ENCODE measurements at places on chromosomes 3 and 15. TPM values are rescaled to one million over a fixed set of nuclear protein-coding genes. Genes with fewer than 3 reads are reported as not detected.

DNA sequence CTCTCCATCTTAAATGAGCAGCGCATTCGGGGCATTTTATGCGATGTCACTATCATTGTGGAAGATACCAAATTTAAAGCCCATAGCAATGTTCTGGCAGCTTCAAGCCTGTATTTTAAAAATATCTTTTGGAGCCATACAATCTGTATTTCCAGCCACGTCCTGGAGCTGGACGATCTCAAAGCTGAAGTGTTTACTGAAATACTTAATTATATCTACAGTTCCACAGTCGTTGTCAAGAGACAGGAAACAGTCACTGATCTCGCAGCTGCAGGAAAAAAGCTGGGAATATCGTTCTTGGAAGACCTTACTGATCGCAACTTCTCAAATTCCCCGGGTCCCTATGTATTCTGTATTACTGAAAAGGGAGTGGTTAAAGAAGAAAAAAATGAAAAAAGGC lies 44.4 kb upstream of the RASA2 start:
- DNase-seq = no peak

The SLC9C1 gene
- total RNA-seq = 0.41 TPM

The SPINK8 gene
- not detected for total RNA-seq

- DNase-seq = no peak
Observed at GRCh38 chr15:89761009-89761831, 10.2 kb upstream of the MESP1 start.

DNA sequence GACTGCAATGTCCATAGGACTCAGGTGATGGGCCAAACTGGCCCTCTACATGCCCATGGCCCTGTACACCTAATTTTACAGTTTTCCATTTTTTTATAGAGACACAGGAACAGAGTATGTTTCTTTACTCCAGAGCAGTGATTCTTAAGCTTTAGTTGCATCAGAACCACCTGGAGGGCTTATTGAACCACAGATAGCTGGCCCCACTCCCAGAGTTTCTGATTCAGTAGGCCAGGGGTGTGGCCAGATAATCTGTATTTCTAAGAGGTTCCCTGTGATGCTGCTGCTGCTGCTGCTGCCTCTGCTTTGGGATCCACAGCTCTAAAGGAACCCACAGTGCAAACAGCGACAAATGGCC lies 5.1 kb downstream of the RBP1 start:
- DNase-seq = no peak
